ENCODE measurements at places on chromosomes 7 and 10. TPM values are rescaled to one million over a fixed set of nuclear protein-coding genes. Genes with fewer than 3 reads are reported as not detected.

Gene PIP
- total RNA-seq = not detected

Gene HYAL4
- 1.3 TPM for total RNA-seq

Gene PIK3AP1
- 0.43 TPM for total RNA-seq

Gene GJD4
- not detected for total RNA-seq

Gene AVPI1
- 55.8 TPM for total RNA-seq

Gene VSTM4
- total RNA-seq = 1.3 TPM

Gene TCF7L2
- total RNA-seq = 13.8 TPM

Gene LEP
- total RNA-seq = not detected

Gene PAPOLB
- total RNA-seq = under 0.01 TPM

Gene TUBAL3
- total RNA-seq = not detected
